ENCODE measurements at places on chromosomes 5 and 9. TPM values are rescaled to one million over a fixed set of nuclear protein-coding genes. Genes with fewer than 3 reads are reported as not detected.

Gene TESK1
- total RNA-seq = 1.2 TPM

GRCh38 chr5:79224286-79224984 is 11.5 kb upstream of the JMY start:
- no peaks in the 10 kb centered on the region for H3K27me3 ChIP-seq
- H3K4me3 ChIP-seq = no peak overlapping the region

Gene FCN2
- not detected for total RNA-seq

DNA sequence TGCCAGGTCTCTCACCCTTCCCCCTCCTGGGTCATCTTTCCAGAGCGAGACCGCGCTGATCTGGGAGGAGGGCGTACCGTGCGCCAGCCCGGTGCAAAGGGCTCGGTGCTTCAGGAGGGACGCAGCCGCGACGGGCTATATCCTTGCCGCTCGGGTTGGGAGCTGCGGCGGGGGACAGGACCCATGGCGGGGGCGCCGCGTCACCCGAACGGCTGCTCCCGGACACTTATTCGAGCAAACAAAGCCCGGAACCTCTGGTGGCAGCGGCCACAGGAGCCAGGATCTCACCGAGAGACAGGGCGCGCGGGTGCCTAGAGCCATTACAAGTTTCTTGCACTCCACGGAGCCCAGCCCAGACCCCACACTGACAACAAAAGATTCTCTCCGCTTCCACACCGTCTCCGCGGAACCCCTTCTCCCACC is 1.3 kb downstream of the SEMA6A start:
- DNase-seq = peak; percentile 41
- peaks cover 29% of the 10 kb centered on the region for H3K4me1 ChIP-seq
- H3K27me3 ChIP-seq = peaks cover 64% of the 10 kb centered on the region
- peak overlapping the region; percentile 37 for H3K4me3 ChIP-seq
- no peaks in the 10 kb centered on the region for H3K36me3 ChIP-seq

Gene ELAVL2
- total RNA-seq = 0.08 TPM

GRCh38 chr5:10059556-10059955 is 190.1 kb downstream of the ATPSCKMT start:
- no peaks in the 10 kb centered on the region for H3K36me3 ChIP-seq
- no peak overlapping the region for H3K27ac ChIP-seq
- no peak overlapping the region for H3K4me3 ChIP-seq
- H3K27me3 ChIP-seq = 0 out of 2 replicates have a peak, but pooled peaks cover 6% of the 10 kb centered on the region
- H3K4me1 ChIP-seq = no peaks in the 10 kb centered on the region
- no peak for DNase-seq

Gene SNCAIP
- total RNA-seq = not detected

Gene PITX1
- total RNA-seq = 25.0 TPM

- H3K4me1 ChIP-seq = peaks cover 17% of the 10 kb centered on the region
- no peak for DNase-seq
- no peaks in the 10 kb centered on the region for H3K27me3 ChIP-seq
- no peak overlapping the region for H3K27ac ChIP-seq
- no peak overlapping the region for H3K4me3 ChIP-seq
- no peaks in the 10 kb centered on the region for H3K36me3 ChIP-seq
Observed at GRCh38 chr9:121069396-121069795, 5.4 kb upstream of the CNTRL start.

GRCh38 chr5:159916841-159917761 is 819 bp downstream of the ADRA1B start:
- peak; percentile 65 for DNase-seq
- H3K4me3 ChIP-seq = peak overlapping the region; percentile 49
- H3K4me1 ChIP-seq = peaks cover 49% of the 10 kb centered on the region
- H3K27me3 ChIP-seq = no peaks in the 10 kb centered on the region
- peaks cover 8% of the 10 kb centered on the region for H3K36me3 ChIP-seq

GRCh38 chr5:14261235-14261634 is 118.1 kb downstream of the TRIO start:
- H3K27me3 ChIP-seq = no peaks in the 10 kb centered on the region
- no peak for DNase-seq
- no peak overlapping the region for H3K4me3 ChIP-seq
- H3K27ac ChIP-seq = no peak overlapping the region
- H3K36me3 ChIP-seq = peaks cover 2% of the 10 kb centered on the region

- H3K27me3 ChIP-seq = peaks cover 61% of the 10 kb centered on the region
- H3K4me3 ChIP-seq = peak overlapping the region; percentile 37
- H3K4me1 ChIP-seq = peaks cover 29% of the 10 kb centered on the region
- H3K27ac ChIP-seq = no peak overlapping the region
Observed at GRCh38 chr5:116575326-116576052, 866 bp upstream of the SEMA6A start.

Gene WDR41
- total RNA-seq = 194 TPM
